Cardiac muscle cell (in vitro differentiated cells and primary cell): ENCODE measurements at places on chromosomes 12 and 14.

DNA sequence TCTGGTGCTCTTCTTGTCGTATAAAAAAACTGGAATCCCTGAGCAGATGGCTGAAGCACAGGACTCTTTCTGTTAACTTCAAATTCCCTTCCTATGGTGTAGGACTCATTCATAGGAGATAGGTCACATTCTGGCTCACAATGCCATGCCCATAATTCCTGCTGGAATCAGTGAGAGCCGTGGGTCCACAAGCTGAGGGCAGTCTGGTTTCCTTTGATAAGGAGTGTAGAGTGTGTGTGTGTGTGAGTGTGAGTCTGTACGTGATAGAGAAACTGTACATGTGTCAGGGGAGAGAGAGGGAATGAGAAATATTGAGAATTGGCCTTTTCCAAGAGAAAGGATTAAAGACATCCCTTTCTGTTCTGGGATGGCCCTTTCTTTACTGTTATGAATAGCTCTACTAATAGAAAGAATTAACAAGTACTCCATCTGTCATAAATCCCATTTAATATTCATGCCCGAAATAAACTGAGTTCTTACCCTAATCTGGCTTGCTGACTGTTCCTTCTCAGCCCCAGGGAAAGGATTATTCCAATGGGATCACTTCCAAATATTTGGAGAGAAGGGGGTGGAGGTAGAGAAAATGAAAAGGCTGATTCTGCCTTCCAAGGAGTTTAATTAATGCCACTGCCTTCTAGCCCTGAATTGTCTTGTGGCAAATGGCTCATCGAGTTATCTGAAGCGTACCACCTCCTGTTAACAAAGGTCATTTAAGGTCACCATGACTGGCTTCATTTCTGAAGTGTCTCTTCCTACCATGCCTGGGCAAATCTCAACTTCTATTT is 79.0 kb downstream of the TMX1 start:
- no peak for DNase-seq

DNA sequence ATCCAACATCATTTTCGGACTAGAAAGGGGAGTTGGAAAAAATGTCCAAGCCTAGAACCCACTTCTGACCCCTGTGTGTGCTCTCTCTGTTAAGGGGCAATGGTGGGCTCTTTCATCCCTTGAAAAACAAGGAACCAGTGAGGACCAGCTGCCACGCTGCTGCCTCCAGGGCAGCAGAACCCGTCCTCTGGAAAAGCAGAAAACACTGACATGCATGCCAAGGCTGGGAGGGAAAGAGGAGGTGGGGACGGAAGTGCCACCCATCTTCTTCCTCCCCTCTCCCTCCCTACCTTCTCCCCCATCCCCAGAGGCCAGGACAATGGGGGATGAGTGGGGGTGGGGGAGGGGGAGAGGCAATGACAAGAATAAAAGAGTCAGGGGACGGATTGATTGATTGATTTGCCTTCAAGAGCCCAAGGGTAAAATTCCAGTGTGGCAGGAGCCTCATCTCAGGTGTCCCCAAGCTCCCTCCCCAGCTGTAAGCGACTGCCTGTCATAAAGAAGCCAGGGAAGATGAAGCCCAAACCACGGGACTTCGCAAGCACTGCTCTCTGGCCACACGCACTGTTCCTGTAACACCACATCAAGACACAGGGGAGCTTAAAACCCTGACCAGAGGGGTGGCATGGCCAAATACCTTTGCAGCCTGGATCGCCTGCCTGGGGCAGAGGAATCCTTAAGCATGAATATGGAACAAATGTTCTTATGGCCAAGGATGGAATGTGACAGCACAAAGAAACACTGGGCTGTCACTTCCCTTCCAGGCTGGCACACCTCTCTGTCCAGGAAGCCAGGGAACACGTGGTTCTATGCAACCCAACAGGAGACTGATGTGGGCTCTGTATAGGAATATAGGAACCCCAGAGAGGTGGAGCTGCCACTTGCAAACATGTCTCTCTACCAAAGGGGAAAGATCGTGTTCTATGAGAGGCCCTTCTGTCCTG is 38.9 kb upstream of the BDKRB2 start:
- DNase-seq = no peak

DNA sequence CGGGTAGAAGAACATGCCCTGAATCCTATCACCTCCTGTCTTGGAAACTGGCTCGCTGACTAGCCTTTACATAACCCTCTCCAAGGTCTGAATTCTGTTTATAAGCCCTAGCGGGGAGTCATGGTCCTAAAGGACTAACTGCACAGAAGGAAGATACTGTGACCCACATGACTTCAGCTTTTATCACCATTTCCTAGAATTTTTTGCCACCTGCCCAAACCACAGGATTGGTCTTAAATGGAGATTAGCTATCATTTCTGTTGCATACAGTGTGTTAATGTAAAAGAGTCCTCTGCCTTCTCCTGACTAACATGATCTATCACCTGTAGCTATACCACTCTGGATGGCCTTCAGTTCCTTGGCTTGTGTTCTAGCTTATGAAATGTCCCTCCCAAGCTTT is 319.2 kb downstream of the DUSP6 start:
- no peak for DNase-seq

GRCh38 chr12:53097564-53098353 is at the start of gene IGFBP6:
Gene IGFBP6, plus strand, starts transcription at chr12:53097667. Its CDS starts 51 bp downstream, at chr12:53097718.
- peak; percentile 69 for DNase-seq

GRCh38 chr12:48961331-48961730 is 4.0 kb upstream of the ARF3 start:
- no peak for DNase-seq

DNA sequence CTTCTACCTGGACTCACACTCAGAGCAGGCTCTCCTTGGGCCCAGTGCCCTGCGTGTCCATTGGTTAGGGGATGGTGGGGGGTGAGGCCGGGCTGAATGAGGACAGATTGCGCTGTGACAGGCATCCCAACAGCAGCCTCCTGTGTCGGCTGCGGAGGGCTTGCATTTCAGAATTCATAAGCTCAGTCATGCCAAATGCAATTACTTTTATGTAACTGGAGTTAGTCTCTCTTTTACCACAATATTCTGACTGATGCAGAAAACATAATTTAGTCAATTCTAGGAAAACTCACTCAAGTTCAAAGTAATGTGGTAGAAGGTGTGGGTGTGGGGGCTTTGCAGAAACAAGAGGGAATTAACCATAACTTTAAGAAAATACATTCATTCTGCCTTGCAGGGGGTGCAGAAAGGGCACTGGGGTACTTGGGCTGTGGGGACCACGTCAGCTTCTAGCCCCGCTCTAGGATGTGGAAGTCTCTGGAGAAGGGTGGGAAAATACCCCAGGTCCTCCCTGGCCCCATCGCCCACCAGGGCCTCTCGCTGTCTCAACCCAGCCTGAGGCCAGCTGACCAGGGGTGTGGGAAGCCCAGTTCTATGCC is 257.7 kb downstream of the ADGRD1 start:
- no peak for DNase-seq

GRCh38 chr12:110047297-110047940 is 903 bp downstream of the C12orf76 start:
- no peak for DNase-seq

GRCh38 chr14:41950428-41951151 is 343.9 kb downstream of the LRFN5 start:
- no peak for DNase-seq
